Body of pancreas (tissue), 4 donors: ENCODE measurements at places on chromosomes 5 and 9. TPM values are rescaled to one million over a fixed set of nuclear protein-coding genes. Genes with fewer than 3 reads are reported as not detected.

GRCh38 chr5:81579262-81579924 lies 171.5 kb downstream of the SSBP2 start:
- no peak for DNase-seq

DNA sequence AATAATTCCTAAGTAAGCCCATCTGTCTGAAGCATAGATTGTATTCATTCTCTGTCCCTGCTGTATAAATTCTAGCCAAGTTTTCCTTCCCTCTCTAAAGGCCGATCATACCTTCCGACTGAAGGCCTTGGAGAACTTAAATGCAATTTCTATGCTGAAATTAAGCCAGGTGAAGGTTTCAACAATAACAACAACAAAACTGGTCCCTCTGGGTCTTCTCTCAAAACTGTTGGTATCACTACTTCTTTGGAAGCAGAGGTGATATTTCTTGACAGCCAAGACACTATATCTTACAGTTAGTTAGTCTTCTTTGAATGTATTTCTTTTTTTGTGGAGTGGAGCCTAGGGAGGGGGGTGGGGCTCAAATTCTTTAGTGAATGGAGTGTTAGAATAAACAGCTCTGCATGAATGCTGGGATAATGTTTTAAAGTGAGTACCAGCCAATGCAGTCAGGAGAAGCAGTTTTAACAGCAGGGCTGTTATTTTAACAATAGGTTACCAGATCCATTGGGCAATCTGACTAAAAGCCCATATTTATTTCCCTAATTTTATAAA lies 508.9 kb downstream of the EBF1 start:
- no peak for DNase-seq

- no peak for DNase-seq
These were observed 351.7 kb downstream of the DIRAS2 start for GRCh38 chr9:90290716-90291485.

The ADAMTS13 gene
- total RNA-seq = 2.3 TPM

GRCh38 chr5:92605591-92605990 lies 975.4 kb downstream of the NR2F1-AS1 start:
- DNase-seq = no peak

GRCh38 chr5:88140396-88140855 lies 128.2 kb downstream of the TMEM161B start:
- no peak for DNase-seq

DNA sequence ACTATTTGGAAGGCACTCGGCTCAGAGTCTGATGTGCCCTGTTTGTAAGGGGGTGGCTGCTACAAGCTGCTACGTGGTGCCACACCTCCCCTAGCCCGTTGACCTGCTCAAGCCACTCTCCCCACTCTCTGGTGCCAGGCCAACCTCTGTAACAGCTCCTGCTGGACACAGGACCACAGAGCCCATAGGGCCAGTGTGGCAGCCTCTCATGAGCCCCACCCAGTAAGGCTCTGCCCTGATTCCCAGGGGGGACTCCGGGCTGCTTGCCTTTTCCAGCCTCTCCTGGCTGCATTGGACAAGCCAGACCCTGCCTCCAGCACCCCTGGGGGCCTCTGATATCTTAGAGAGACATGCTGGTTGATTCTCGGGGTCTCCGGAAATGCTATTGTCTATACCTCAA lies 53.3 kb upstream of the ANGPTL2 start:
- no peak for DNase-seq

The DOCK8 gene
- 5.9 TPM for total RNA-seq

GRCh38 chr9:117936185-117937130 lies 232.3 kb downstream of the TLR4 start:
- DNase-seq = no peak
